Activated T-cell treated with anti-CD3 and anti-CD28 coated beads, Interleukin-2, amount 50 U/mL, for 72 hours (primary cell): ENCODE measurements at places on chromosomes 2 and 18.

- DNase-seq = no peak
Measured at GRCh38 chr2:240134466-240134865, 1.6 kb downstream of the COPS9 start.

GRCh38 chr2:38622210-38622609 lies 19.5 kb upstream of the HNRNPLL start:
- no peak for DNase-seq

GRCh38 chr18:13500227-13500865 lies 226.0 kb downstream of the FAM210A start:
- peak; percentile 24 for DNase-seq

GRCh38 chr2:492178-492577 lies 185.0 kb downstream of the TMEM18 start:
- DNase-seq = no peak

DNA sequence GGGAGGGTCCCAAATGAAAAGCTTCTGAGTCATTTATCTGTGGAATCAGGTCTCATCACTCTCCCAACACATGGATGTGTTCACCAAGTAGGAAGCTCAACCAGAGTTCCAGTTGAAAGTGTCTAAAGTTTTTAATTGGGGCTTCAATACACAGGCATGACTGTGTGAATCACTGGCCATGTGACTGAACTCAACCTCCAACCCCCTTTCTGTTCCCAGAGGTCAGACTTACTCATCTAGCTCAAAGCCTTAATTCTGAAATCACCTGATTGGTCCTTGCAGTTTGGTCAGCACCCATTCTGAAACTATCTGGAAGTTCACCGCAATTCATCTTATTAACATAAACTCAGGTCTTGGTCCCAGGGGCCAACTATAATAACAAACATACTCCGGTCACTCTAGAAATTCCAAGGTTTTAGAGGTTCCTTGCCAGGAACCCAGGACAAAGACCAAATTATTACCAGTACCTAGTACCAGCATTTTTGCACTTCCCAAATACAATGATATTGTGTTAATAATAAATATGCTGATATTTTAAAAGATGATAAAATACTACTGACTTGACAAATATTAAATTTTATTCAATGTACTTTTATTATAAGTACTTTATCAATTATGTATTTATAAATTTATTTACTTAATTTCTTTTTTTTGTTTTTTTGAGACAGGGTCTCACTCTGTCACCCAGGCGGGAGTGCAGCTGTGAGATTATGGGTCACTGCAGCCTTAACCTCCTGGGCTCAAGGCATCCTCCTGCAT lies 10.7 kb upstream of the RBM45 start:
- no peak for DNase-seq

DNA sequence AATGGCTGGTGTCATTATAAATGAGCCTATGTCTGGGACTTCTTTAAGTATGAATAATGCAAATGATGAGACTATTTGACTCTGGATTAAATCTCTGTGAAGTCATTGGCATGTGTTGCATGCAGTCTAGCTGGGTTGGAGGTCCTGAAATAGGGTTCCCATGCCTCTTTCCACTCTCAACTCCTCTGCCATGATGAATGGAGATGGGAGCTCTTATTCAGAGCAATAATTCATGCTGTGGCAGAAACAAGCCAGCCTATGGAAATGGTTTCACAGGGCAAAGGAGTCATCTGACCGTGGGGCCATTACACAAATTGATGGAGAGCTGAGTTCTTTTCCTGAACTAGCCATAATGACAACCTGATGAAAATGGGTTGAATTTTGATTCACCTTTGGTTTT lies 15.5 kb upstream of the CCDC195 start:
- no peak for DNase-seq

GRCh38 chr2:207960911-207961310 lies 64.4 kb downstream of the PLEKHM3 start:
- no peak for DNase-seq

GRCh38 chr2:101123795-101124471 lies 27.2 kb downstream of the TBC1D8 start:
- DNase-seq = no peak

DNA sequence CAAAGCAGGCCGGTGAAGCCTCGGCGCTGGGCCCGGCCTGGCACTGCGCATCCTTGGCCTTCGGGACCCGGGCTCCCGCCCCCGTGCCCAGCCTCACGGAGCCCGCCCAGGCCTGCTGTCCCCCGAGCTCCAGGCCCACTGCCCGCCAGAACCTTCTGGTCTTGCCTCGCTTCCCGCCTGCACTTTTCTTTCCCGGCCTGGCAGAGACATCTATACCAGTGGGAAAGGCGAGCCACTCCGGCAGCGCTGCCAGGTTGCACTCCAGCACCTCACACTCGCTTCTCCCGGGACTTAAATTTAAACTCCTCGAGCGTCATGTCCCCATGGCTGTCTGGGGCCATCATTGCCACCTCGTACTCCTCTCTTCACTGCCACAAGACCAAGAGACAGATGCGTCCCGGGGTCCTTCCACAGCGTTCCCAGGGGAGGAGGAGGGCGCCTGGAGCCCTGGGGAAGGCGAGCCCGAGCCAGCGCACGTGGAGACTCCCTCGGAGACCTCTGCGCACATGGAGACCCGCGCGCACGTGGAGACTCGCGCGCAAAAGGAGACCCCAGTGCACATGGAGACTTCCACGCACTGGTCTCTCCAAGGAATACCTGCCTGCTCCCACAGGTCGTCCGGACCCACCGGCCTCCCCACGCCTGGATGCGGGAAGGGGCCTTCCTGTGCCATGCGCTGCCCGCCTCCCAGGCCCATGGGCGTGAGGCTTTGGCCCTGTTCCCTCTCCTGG lies 253.1 kb upstream of the SALL3 start:
- no peak for DNase-seq

DNA sequence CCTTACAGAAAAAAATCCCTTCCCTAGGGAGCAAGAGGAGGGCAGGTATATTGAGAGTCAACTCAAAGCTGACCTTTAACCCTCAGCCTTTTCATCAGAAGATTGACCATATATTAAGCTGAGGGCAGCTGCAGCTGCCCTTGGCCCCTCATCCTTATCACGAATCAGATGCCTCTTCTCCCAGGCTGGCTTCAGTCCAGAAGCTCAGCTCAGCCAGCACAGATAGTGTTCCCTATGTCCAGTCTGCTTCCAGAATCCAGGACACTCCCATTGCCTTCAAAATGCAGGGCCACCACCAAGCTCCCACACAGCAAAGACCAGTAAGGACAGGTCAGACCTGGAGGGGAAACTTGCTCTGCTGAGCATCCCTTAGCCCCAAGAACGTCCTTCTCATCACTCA lies 146.1 kb downstream of the BCL11A start:
- DNase-seq = no peak

GRCh38 chr18:57003342-57003741 lies 143.5 kb upstream of the BOD1L2 start:
- no peak for DNase-seq

DNA sequence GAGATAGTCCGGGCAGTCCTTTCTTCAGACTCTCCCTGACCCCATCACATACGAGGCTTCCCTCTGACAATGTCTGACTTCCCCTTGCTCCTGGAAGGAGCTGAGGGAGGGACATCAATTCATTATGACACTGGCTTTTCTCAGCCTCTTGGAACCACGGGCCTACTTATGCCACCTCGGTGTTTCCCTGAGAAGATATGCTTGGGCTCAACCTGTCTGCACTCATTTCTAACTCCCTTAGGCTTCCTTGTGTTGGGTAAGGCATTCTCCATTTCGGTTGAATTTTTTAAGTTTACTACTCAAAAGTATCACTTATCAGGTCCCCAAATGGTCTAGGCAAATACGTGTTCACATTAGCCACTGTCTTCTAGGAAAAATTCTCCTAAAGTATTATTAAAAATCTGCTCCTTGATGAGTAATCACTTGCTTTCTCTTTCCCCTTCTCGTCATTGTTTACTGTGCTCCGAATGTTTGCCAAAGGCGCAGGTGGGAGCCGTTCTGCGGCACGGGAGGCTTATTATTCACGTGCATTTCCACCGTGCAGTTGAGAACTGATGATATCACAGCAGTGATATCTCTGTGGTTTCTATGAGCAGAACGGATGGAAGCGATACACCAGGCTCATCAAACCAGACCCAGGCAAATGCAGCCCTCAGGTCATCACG lies 33.1 kb downstream of the ARL4C start:
- peak; percentile 76 for DNase-seq

GRCh38 chr2:16707014-16707623 lies 41.5 kb upstream of the CYRIA start:
- DNase-seq = no peak

GRCh38 chr18:3901811-3902210 lies 451.8 kb downstream of the TGIF1 start:
- no peak for DNase-seq
